ENCODE measurements at places on chromosomes 4 and X.

GRCh38 chr4:32135642-32136041 is 1415.5 kb downstream of the PCDH7 start:
- no peak for DNase-seq

- DNase-seq, result no peak
Observed at GRCh38 chr4:54155936-54156335, 56.0 kb downstream of the GSX2 start.

GRCh38 chr4:143381189-143382118 is 44.8 kb downstream of the GAB1 start:
- DNase-seq, result no peak

GRCh38 chr4:38661371-38661770 is 2.6 kb upstream of the KLF3 start:
- no peak for DNase-seq

- DNase-seq, result no peak
Observed at GRCh38 chrX:118370921-118371624, 25.2 kb downstream of the WDR44 start.

GRCh38 chr4:114087596-114088230 is 108.3 kb upstream of the ARSJ start:
- no peak for DNase-seq

GRCh38 chr4:156255230-156256007 is 301.8 kb upstream of the CTSO start:
- DNase-seq, result no peak

DNA sequence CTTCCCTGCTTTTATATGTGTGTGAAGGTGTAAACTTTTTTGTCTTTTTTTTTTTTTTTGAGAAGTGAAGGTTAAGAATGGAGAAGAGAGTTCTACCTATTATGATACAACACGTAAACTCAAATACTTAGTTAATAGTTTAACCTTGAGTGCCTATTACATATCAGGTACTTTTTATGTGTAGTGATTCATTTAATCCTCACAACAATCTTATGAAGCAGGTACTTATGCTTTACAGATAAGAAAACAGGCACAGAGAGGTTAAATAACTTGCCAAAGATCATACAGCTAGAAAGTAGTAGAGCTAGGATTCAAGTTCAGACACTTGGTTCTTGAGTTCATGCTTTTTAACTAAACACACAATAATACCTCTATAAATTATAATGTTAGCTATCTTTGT is 107.4 kb downstream of the THOC2 start:
- no peak for DNase-seq

DNA sequence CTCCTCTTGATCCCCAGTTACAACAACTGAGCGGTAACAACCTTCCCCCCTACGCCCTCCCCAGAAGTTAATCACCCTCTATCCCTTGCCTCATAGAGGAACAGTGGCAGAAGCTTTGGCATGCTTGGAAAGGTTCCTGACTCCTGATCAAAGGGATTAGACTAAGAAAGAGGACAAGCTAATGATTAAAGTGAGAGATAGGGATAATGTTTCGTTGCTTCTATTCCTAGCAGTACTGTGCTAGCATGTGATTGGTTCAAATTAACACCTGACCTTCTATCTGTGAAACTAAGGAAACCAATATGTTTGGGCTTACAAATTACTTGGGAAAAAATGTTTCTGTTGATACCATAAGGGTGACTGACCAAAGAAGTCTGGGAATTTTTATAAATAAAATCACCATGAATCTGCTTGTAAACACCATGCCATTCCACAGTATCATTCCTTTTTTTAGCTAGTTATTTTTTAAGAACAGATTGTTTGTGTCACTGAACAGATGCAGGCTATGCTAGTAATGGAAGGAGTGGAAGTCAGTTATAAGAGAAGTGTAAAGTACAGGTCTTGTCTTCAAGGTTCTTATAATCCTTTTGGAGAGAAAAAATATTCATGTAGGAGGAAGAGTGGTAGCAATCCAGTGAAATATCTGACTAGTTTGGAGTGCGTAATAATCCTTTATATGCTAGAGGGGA is 11.3 kb upstream of the ATP1B4 start:
- DNase-seq, result peak; percentile 49

GRCh38 chr4:140012688-140013486 is 141.1 kb downstream of the MAML3 start:
- DNase-seq, result peak; percentile 51

GRCh38 chr4:81550388-81550859 is 78.7 kb upstream of the RASGEF1B start:
- no peak for DNase-seq

- DNase-seq, result no peak
Observed at GRCh38 chr4:30429813-30430761, 290.1 kb upstream of the PCDH7 start.

DNA sequence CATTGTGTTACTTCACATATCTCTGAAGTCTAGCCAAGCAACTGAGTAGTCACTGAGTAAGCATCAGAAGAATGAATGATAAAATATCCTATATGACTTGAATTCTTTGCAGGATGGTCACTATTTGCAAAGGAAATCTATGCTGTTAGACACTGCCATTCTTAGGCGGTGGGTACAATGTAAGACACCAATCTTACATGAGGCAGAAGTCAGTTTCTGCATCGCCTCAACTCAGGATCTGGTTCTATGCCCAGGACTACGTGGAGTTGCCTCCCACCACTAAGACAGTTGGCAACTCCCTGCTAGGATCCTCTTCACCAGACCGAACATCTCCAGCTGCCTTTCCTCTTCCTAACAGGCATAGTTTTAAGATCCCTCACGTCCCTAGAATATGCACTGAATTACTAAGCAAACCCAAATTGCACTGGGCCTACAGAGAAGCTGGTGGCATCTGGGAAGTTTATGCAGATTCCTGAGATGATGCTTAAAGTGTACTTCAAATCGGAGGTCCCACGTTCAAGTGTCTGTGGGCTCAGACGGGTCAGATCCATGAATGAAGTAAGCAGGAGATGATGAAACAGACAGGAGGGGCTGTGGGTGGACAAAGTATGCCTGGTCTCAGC is 45.6 kb downstream of the SEL1L3 start:
- DNase-seq, result no peak

GRCh38 chr4:189974056-189974455 is 33.4 kb downstream of the FRG1 start:
- no peak for DNase-seq

DNA sequence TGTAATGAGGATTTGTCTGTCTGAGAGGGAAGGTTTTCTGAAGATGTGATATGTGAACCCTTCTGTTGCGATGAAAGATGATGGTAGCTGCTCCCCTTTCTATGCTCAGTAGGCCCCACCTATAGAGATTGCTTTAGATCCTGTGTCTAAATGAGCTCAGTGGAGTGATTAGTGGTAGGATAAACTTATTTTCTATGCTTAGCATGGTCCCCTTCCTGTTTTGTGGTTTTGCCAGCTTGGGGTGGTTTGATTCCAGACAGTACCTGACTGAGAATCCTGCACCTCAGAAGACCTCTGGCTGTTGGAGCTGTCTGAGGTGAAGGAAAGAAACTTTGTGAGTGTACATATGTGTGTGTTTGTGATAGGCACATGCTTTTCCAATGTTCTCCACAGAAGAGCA is 17.7 kb downstream of the MSN start:
- DNase-seq, result no peak

GRCh38 chr4:157076578-157076947 is 613 bp downstream of the GLRB start:
- DNase-seq, result peak; percentile 45

- DNase-seq, result no peak
Observed at GRCh38 chr4:128381748-128382559, 94.3 kb upstream of the PGRMC2 start.

GRCh38 chrX:25154168-25154567 is 138.4 kb upstream of the ARX start:
- DNase-seq, result no peak

- DNase-seq, result no peak
Observed at GRCh38 chrX:71162981-71163380, 18.3 kb downstream of the NLGN3 start.

DNA sequence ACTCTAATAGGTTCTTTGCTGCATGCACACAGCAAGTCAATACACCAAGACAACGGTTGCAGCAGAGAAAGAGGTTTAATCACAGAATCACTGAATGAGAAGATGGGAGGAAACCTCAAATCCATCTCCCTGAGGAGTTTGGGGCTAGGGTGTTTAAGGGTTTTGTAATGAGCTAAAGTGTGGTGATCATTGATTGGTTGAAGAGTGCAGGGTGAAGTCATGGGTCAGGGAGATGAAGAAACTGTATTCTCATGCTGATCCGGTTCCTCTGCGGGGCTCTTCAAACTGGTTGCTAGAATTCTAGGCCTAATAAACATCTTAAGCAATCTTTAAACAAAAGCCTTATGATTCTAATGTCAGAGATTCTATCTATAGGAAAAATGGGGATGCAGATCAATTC is 432.5 kb upstream of the FAM47C start:
- DNase-seq, result no peak

GRCh38 chrX:133953078-133953477 is 32.3 kb downstream of the GPC3 start:
- no peak for DNase-seq

- no peak for DNase-seq
Observed at GRCh38 chr4:99683895-99684294, 26.3 kb upstream of the C4orf54 start.

GRCh38 chr4:30314001-30314400 is 406.2 kb upstream of the PCDH7 start:
- no peak for DNase-seq

DNA sequence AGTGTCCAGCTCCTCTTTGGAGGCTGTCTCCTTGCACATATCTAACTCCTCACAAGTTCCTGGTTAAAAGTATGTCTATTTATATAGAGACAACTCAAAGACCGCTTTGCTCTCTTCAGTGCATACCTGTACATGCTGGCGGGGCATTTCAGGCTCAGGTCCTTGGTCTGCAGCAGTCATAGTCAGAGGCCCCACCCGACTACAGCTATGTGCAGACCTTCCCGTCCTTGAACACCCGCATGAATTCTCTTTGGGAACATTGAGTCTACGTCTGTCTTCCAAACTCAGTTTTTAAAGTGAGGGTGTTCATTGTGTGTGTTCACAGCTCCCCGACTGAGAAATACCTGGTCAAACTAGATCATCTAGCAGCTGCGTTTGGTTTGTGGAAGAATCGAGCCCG is 4.2 kb downstream of the BCOR start:
- DNase-seq, result no peak

- peak; percentile 83 for DNase-seq
Observed at GRCh38 chrX:16436348-16437188, 213.4 kb upstream of the S100G start.

DNA sequence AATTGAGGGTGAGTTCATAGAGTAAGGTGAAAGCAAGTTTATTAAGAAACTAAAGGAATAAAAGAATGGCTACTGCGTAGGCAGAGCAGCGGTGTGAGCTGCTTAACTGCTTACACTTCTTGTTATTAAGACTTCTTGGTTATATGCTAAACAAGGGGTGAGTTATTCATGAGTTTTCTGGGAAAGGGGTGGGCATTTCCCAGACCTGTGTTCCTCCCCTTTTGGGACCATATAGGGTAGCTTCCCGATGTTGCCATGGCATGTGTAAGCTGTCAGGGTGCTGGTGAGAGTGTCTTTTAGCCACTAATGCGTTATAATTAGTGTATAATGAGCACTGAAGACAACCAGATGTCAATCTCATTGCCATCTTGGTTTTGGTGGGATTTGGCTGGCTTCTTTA is 126.5 kb downstream of the ARSF start:
- no peak for DNase-seq

GRCh38 chr4:123588631-123589241 is 192.1 kb downstream of the SPRY1 start:
- no peak for DNase-seq
